ENCODE measurements at places on chromosomes 13 and 19. TPM values are rescaled to one million over a fixed set of nuclear protein-coding genes. Genes with fewer than 3 reads are reported as not detected.

DNA sequence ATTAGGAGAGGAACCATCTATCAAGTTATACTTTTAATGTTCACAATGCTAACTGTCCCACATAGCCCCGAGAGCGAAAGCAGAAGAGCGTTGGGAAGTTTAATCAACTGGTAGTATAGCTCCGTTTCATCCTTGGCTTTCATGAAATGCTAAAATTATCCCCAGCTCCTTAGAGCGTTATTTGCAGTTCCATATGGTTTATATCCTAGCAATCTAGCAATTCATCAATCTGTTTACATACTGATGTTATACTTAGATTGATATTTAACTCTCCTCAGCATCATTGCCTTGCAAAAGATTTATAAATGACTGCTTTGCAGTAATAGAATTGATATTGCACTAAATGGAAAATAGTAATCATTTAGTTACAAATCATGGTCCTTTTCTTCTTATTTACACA lies 419.8 kb downstream of the COG6 start:
- no peak for DNase-seq

DNA sequence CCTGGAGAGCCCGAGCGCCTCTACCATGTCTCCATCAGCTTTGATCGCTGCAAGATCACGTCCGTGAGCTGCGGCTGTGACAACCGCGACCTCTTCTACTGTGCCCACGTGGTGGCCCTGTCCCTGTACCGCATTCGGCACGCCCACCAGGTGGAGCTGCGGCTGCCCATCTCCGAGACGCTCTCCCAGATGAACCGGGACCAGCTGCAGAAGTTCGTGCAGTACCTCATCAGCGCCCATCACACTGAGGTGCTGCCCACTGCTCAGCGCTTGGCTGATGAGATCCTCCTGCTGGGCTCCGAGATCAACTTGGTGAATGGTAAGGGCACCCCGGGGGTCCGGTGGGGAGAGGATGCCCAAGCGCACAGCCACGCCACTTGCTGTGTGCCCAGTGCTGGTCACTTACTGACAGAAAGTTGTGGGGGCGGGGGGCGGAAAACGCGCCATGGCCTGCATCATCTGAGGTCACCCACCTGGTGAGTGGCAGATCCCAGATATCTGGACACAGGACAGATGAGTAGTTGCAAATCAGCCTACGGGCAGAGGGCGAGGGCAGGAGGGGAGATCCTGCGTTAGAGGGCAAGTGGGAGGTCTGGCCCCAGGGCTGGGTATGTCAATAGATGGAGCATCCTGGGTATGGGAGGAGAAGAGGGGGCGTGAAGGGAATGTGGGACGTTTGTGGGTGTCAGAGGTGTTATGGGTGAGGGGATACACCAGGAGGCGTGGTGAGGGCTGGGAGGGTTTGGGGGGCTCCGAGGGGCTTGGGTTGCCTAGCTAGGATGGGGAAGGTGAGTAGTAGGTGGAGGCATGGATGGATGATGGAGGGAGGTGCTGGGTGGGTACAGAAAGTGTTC lies 9.8 kb downstream of the ZSWIM4 start:
- DNase-seq = no peak

- no peak for DNase-seq
Measured at GRCh38 chr19:30513082-30513411, 140.9 kb downstream of the ZNF536 start.

DNA sequence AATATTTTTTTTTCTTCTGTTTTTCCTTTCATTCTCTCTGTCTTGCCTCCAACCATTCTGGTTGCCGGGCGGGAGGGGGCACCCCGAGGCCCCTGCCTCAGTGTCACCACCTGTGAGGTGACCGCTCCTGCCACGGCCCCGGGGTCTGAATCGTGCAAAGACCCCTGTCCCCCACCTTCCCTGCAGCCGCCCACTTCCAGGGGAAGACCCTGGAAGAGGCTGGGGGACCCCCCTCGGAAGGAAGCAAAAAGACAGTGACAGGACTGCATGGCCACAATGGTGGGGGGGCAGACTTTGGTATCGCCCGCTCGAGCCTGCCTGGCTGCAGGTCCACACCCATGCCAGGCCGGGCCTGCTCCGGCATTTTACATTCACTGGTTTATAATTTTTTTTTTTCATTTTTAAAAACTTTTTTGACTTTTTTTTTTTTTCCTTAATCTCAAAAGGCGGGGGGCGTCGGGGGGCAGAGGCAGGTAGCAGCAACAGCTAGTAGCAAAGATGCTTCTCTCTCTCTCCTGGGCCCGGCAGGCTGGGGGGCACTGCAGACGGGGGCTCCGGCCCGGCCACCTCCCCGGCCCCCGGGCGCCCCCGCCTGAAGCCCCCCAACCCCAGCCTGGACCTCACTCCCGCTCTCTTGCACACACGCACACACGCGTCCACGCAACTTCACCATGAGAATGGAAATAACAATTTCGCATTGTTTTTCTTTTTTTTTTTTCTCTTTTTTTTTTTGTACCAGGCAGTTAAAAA lies 22.6 kb downstream of the ZBTB7A start:
- DNase-seq = no peak

- DNase-seq = no peak
Measured at GRCh38 chr13:99527301-99527700, 26.0 kb downstream of the TM9SF2 start.

DNA sequence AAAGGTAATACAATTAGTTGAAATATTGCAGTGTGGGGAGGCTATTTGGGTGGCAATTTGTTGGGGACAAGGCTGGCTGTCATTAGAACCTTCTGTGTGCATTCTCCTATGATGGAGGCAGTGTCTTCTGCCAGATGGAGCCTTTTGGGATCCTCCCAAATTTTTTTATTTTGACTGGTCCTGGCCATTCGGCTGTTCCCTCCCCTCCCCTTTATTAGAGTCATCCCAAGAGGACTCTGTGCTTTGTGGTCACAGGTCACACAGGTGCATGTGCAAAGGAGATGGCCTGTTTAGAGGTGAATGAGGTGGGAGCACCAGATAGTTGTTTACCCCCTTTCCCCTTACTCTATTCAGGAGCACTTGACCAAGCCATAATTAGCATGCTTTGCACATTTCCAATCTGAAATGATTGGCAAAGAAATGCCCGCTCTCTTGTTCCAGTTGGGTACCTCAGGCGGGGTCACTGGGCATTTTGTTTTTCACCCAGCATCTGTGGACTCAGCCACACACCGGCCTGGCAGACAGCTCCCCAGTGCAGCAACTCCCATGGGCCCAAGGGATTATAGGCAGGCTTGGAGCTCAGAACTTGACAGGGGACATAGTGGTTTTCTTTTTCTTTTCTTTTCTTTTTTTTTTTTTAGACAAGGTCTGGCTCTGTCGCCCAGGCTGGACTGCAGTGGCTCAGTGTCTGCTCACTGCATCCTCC lies 19.8 kb downstream of the GATAD2A start:
- DNase-seq = no peak

The KLHL26 gene
- 4.3 TPM for total RNA-seq

Measured in glomerular endothelial cell (primary cell).